ENCODE measurements at places on chromosomes 7 and 10. TPM values are rescaled to one million over a fixed set of nuclear protein-coding genes. Genes with fewer than 3 reads are reported as not detected.

PLPP4 gene
- total RNA-seq = not detected

COL13A1 gene
- total RNA-seq = not detected

DPP6 gene
- not detected for total RNA-seq

MINDY4 gene
- 3.2 TPM for total RNA-seq

LIPJ gene
- not detected for total RNA-seq

SLC18A2 gene
- total RNA-seq = not detected

PTN gene
- not detected for total RNA-seq

CTTNBP2 gene
- total RNA-seq = not detected

CNPY1 gene
- not detected for total RNA-seq

MKX gene
- total RNA-seq = 0.27 TPM

NRCAM gene
- 0.21 TPM for total RNA-seq

SFRP4 gene
- not detected for total RNA-seq

All from activated CD8-positive, alpha-beta memory T cell treated with anti-CD3 and anti-CD28 coated beads for 36 hours (primary cell).